ENCODE measurements at places on chromosomes 2 and 18. TPM values are rescaled to one million over a fixed set of nuclear protein-coding genes. Genes with fewer than 3 reads are reported as not detected.

Gene SAG
- total RNA-seq, result not detected

Gene GNLY
- total RNA-seq, result 2.9 TPM

DNA sequence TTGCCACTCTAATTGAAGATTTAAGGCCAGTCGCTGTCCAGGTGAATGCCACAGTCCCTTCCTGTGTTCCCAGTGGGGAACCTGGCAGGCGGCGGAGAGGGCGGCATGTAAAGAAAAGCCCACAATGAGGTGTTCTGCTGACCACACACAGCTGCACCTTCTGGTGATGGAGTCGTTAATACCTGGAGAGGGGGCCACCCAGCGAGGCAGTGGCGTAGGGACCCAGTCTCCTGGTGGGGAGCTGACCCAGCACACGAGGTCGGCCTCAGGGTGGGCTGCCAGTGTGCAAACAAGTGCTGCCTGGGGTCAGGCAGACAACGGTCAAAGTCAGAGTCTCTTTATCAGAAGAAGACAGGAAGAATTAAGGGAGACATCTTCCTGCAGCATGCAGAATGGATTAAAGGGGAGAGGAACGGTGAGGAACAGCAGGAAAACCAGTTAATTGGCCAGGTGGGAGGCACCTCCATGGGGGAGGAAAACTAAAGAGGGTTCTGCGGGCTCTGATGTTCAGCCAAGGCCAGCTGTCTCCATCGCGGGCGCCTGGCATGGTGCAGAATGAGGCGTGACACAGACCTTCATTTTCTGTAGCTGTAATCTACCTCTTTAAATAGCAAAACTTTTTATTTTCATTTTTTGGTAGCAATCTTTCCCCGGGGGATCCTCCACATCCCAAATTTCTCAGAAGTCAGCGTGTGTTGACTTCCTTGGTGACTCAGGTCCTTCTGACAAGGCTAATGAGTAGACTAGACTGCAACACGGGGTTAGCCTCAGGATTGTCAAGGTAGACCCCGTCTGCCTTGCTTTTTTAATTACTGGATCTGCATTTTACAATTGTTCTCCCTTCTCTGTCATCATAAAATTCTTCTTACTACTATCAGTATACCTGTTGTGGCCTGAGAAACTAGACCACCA, 78.3 kb downstream of the SMAD7 start:
- DNase-seq, result no peak

Gene WDR7
- total RNA-seq, result 31.0 TPM

DNA sequence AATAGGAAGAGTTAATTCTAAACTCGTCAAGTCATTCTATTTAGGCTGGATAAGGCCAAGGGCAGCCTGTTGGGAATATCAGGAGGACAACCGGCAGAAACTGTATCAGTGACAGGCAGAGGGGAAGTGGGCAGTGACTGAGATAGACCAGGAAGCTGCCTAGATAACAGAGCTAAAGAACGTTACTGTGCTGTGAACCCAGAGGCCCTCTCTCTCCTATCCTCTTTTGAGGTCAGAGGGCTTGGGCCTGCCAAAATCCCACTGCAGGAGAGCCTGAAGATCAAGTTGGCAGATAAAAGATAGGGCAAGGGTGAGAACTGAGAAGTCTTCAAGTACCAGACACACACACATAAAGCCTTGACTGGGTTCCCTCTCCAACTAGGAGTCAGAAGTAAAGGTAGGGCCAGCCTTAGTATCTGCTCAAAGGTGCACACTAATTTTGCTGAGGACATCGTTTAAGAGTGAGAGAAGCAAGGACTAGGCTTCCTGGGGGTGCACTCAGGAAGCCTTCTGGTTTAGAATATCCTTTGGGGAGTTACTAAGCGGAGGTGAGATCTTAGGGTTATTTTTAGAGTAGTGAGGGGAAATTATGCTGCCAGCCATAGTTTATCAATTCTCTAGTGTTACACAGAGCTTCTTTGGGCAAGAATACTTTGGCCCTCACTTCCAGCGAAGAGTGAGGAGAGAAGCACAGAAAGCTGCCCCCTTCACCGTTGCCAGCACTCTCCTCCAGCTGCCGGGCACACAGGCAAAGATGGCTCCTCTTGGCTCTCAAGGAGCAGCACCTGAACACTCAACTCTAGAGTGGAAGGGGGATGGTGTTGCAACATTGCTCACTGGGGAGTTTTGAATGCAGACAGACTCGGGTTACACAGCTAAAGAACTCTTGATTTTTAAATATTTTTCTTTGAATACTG, 9.8 kb downstream of the CAVIN2 start:
- no peak for DNase-seq

DNA sequence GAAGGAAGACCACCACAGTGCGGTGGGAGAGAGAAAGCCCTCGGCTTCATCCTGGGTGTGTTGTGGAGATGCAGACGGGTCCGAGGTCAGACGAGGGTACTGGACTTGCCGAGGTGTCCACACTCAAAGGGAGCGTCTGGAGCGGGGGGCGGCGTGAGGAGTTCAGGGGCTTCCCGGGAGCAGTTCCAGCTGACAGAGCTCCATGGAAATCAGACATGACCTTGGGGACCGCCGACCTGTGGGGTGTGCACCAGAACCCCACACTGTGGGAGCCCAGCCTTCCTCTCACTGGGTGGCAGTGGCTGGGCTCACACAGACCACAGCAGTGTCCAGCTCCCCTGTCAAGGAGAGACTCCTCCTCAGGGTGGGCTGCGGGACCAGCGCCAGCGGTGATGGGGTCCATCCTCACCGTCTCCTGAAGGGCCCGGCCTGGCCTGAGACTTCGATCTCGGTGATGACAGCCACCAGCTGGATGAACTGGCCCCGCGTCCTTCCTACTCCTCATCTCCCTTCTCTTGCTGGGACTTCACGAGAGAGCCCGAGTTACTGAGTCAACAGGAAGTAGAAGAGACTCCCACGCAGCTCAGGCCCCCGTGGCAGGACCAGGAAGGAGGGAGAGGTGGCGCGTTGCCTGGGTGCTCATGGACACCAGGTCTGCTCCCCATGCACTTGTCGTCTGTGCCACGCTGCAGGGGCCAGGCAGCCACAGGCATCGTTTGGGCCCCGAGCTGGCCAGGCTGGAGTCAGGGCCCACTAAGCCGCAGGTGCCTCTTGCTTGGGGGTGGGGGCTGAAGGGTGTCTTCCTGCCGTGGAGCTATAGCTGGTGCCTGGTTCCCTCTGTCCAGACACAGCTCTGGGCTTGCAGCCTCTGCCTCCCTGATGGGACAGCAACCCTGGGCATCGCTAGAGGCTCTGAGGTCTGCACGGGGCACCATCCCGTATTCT, 101.9 kb upstream of the CTDP1 start:
- no peak for DNase-seq

GRCh38 chr18:46167971-46168370, 63.8 kb downstream of the HAUS1 start:
- no peak for DNase-seq

- DNase-seq, result no peak
These were observed 47.2 kb upstream of the LOXHD1 start for GRCh38 chr18:46704189-46704588.

Gene ALPI
- total RNA-seq, result not detected

Gene SATB2
- total RNA-seq, result 3.8 TPM

Gene SNTG2
- total RNA-seq, result 7.4 TPM

Gene TFPI
- total RNA-seq, result 62.2 TPM

Gene TUBA3E
- not detected for total RNA-seq

DNA sequence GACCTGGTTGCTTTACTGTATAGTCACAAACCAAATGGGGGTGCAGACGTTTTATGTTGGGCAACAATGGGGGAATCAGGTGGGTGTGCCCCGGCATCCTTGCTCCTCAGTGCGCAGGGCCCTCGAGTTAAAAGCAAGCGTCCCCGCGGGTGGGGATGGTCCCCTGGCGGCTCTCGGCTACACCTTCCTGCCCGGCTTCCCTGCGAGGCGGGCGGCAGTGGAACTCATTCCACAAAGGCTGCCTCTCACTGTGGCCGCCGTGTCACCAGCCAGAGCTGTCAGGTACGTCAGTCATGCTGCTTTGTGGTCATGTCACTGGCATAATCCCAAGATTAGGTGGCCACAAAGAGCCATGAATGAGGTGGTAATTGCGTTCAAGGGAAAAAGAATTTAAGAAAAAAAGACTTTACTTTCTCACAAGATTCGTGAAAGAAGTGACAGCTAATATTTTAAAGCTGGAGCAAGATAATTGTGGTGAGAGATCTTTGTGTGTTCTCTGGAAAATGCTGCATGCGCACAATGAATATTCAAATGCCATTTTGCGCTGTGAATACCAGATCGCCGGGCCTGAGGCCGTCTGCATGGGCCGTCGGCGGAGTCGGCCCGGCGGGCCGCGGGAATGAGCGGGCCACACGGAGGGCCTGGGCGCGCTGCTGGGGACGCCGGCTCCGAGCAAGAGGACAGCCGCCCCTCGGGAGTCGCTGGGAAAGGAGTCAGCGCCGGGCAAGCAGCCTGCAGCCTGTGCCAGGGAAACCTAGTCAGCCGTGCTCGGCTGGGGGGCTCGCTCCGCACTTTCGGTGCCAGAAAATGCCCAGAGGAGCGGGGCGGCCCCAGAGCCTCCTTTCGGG, 82.3 kb upstream of the LDLRAD4 start:
- no peak for DNase-seq

Gene ZDBF2
- total RNA-seq, result 14.0 TPM

Gene NTSR2
- total RNA-seq, result not detected

- no peak for DNase-seq
These were observed 132.1 kb downstream of the CTIF start for GRCh38 chr18:48670751-48671560.

Gene LAMA3
- total RNA-seq, result 7.5 TPM

Gene TMEM37
- total RNA-seq, result 1.7 TPM

GRCh38 chr18:35324926-35325655, 19.1 kb downstream of the ZNF24 start:
- DNase-seq, result no peak

Gene MC5R
- total RNA-seq, result not detected

Gene ARHGAP28
- 1.7 TPM for total RNA-seq

DNA sequence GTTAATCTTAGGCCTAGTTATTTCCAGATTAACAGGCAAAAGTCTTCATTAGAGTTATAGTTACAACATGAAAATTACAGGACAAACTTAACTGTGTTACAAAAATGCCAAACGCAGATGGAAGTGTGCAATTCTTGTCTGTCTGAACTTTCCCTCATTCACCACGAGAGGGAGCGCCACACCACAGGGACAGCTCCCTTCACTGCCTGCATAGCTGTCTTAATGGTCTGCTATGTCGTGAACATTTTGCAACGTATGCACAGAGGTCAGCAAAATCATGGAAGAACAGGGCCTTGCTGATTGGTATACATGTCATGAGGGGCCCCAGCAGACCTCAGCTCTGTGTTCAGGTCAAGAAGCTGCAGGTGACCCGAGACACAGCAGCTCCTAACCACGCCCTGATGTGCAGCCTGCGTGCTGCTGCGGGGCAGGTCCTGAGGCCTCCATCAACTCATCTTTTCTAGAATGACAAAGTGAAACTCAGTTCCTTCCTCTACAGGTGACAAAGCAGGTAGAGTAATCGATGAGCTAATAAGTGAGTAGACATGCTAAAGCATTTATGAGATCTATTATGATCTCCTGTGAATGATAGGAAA, 78.8 kb upstream of the ATP8B1 start:
- DNase-seq, result no peak

Gene ERBB4
- 0.17 TPM for total RNA-seq

DNA sequence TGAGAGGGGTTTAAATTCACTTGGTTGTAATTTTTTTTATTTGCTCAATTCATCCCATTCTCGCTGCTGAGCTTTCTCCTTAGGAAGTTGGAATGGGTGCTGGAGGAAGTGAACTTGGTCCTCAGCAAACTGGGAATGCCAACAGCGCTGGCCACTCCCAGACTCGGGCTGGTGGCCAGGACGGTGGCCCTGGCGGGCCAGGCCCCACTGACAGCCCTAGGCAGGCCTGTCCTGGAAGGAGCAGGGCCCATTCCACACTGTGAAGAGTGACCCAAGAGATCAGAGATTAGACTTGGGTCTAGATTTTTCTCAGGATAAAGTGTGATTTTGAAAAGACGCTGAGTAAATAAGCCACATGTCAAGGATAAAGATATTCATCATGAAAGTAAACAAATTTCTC, 132.7 kb downstream of the HDAC4 start:
- no peak for DNase-seq

DNA sequence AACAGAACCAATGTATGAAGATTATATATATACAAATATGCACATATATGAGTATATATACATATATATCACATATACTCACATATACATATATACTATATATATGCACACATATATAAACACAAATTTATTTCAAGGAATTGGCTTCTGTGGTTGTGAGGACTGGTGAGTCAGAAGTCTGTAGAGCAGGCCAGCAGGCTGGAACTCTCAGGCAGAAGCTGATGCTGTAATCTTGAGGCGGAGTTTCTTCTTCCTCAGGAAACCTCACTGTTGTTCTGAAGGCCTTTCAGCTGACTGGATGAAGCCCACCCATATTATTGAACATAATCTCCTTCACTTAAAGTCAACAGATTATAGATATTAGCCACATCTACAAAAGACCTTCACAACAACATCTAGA, 143.9 kb upstream of the CREB1 start:
- no peak for DNase-seq

DNA sequence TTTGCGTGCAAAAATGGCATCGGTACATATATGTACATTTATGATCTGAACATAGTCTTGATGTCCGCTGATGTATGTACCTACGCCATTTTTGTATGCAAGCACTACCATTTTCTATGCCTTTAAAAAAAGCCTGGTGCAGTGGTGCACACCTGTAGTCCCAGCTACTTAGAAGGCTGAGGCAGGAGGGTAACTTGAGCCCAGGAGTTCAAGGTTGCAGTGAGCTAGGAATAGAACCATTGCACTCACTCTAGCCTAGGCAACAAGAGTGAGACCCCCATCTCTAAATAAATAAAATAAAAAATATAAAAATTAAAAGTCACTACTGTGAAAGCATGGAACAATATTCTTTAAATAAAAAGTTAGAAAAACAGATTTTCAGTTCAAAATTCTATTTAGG, 16.7 kb downstream of the RAB1A start:
- DNase-seq, result no peak

Gene GTF2A1L
- total RNA-seq, result 39.5 TPM

DNA sequence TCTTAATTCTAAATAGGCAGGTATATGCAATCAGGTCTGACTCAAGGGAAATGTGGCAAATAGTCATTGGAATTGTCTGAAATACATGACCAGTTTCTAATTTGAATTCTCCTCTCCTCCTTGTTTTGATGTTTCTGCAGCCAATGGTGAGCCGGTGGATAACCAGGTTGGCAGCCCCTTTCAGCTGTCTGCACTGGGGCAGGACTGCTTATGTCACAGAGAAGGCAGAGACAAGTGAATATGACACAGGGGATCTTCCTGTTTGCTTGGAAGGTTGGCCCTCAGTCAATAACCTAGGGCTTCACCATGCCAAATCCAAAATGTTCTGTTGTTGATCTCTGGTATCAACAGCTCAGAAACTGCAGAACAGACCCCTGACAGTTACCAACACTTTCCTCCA, 12.1 kb downstream of the MYT1L start:
- no peak for DNase-seq

Gene SIX3
- 0.17 TPM for total RNA-seq

Gene CXCR4
- total RNA-seq, result 4.2 TPM

Gene IAH1
- 53.0 TPM for total RNA-seq
